ENCODE measurements at places on chromosomes 2 and 18. TPM values are rescaled to one million over a fixed set of nuclear protein-coding genes. Genes with fewer than 3 reads are reported as not detected.

DNA sequence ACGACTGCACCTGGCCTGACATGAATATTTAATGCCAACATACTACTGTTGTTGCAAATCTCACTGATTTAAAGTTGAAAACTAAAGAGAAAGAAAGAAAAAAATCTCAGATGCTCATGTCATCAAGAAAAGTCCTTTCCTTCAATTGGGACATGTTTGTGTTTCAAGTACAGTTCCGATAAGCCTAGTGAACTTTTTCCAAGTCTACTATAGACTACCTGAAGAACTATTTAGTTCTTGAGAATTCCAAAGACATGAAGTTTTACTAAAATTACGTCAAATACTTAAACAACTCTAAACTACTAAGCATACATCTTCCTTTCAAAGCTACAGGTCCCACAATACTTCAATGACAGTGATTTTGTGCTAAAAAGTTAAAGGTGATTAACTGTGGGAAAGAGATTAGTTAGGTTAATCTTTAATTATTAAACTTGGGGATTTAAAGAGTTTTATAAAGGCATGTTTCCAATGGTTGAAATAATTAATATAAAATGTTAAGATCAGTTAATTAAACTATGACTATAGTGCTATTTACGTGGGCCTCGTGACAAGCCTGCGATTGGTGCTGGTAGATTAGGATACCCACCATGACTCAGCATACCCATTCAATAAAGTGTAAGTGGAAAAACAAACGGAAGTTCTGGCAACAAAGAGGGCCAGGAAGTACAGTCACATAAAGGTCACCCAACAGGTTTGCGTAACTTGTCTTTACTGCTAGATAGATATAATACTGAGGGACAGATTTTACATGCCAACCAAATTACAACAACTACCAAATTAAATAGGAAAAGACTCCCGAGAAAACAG is 55.5 kb downstream of the SEPTIN10 start:
- H3K27ac ChIP-seq, result no peak overlapping the region
- H3K4me1 ChIP-seq, result no peaks in the 10 kb centered on the region
- no peaks in the 10 kb centered on the region for H3K27me3 ChIP-seq
- peaks cover 51% of the 10 kb centered on the region for H3K36me3 ChIP-seq
- no peak overlapping the region for H3K4me3 ChIP-seq

- H3K4me3 ChIP-seq, result no peak overlapping the region
- no peaks in the 10 kb centered on the region for H3K36me3 ChIP-seq
- no peaks in the 10 kb centered on the region for H3K4me1 ChIP-seq
- H3K27ac ChIP-seq, result peak overlapping the region; percentile 61
- no peaks in the 10 kb centered on the region for H3K27me3 ChIP-seq
Observed at GRCh38 chr2:168311261-168311910, 64.0 kb upstream of the STK39 start.

- no peaks in the 10 kb centered on the region for H3K4me1 ChIP-seq
- no peak overlapping the region for H3K27ac ChIP-seq
- H3K27me3 ChIP-seq, result no peaks in the 10 kb centered on the region
- no peak for DNase-seq
Observed at GRCh38 chr2:11920993-11921583, 174.7 kb downstream of the LPIN1 start.

DNA sequence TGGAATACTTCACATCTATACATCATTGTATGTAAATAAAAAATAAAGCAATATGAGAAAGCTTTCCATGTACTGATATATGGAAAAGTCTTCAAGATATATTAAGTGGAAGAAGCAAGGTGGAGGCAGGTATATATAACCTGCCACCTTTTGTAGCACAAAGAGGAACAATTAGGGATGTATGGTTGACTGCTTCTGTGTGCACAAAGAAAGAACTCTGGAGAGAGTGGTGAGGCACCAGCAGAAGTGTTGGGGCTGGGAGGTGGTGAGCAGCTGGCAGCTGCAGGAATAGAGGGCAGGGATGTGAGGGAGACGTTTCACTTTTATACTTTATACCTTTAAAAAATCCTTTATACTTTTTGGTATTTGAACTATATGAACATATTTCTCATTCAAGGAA is 26.1 kb downstream of the KIF5C start:
- DNase-seq, result no peak
- H3K36me3 ChIP-seq, result no peaks in the 10 kb centered on the region
- no peaks in the 10 kb centered on the region for H3K27me3 ChIP-seq

Gene PIEZO2
- 7.3 TPM for total RNA-seq

GRCh38 chr2:181239201-181239799 is 217.9 kb upstream of the ITGA4 start:
- no peaks in the 10 kb centered on the region for H3K27me3 ChIP-seq
- H3K36me3 ChIP-seq, result no peaks in the 10 kb centered on the region
- no peak overlapping the region for H3K27ac ChIP-seq

DNA sequence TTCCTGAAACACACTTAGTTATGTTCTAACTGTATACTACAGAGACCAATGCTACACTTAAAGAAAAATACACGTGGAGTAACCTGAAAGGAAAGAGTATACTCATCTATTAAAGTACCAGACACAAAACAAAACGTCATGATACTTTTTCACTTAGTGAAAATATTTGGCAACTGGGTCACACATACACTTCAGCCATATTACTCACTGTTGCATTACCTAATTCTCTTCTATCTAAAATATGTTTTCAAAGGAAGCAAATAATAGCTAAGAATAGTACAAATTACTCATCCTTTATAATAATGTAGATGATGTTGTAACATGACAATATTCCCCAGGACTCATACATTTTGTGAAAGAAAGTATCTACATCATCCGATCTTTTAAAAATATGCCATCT is 76.5 kb upstream of the EPB41L3 start:
- H3K27me3 ChIP-seq, result no peaks in the 10 kb centered on the region
- DNase-seq, result no peak
- no peaks in the 10 kb centered on the region for H3K36me3 ChIP-seq
- H3K4me3 ChIP-seq, result no peak overlapping the region
- no peaks in the 10 kb centered on the region for H3K4me1 ChIP-seq
- H3K27ac ChIP-seq, result no peak overlapping the region

DNA sequence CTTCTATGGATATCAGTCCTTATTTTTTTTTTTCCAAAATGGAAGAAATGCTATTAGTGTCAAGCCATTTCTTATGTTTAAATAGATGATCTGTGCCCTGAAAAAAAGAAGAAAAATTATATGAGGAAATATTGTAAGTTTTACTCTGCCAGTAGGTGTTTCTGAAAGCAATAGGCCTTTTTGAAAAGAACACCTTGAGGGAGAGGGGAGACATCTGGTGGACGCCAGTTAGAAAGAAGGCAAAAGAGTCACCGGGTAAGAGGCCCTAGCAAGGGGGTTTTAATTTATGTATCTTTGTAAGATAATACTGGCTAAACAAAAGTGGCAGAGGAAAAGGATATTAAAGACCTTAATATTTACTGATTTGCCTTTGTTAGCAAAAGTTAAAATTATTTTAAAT is 56.1 kb downstream of the DYNAP start:
- no peak overlapping the region for H3K27ac ChIP-seq
- H3K27me3 ChIP-seq, result no peaks in the 10 kb centered on the region
- H3K4me3 ChIP-seq, result no peak overlapping the region
- no peaks in the 10 kb centered on the region for H3K4me1 ChIP-seq

DNA sequence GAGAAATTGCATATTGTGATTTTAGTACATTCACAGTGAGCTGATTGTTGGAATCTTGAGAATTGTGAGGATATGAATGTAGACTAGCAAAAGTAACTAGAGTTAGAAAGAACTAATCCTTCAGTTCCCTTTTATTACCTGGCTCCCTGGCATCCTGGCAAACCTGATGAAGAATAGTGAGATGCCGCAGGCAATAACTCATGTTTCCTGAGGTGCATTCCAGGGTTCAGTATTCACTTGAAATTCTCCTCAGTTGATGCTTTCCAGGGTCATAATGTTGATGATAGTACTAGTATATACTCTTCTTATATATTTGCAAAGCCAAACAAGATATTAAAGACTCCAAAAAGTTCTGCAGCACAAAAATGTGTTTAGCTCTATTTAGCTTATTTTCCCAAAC is 432.1 kb upstream of the CELF4 start:
- no peak overlapping the region for H3K4me3 ChIP-seq
- H3K36me3 ChIP-seq, result no peaks in the 10 kb centered on the region
- DNase-seq, result no peak
- H3K4me1 ChIP-seq, result no peaks in the 10 kb centered on the region

Gene ALK
- 0.46 TPM for total RNA-seq

GRCh38 chr2:163198972-163199371 is 360.4 kb upstream of the KCNH7 start:
- no peaks in the 10 kb centered on the region for H3K27me3 ChIP-seq
- H3K4me3 ChIP-seq, result no peak overlapping the region
- no peaks in the 10 kb centered on the region for H3K4me1 ChIP-seq
- no peaks in the 10 kb centered on the region for H3K36me3 ChIP-seq

Data from endodermal cell (in vitro differentiated cells).